ENCODE measurements at places on chromosomes 1 and 21.

GRCh38 chr1:203592730-203593129 lies 33.9 kb upstream of the ATP2B4 start:
- DNase-seq: no peak

GRCh38 chr1:28208818-28209441 lies 23.9 kb downstream of the DNAJC8 start:
- DNase-seq: peak; percentile 55

DNA sequence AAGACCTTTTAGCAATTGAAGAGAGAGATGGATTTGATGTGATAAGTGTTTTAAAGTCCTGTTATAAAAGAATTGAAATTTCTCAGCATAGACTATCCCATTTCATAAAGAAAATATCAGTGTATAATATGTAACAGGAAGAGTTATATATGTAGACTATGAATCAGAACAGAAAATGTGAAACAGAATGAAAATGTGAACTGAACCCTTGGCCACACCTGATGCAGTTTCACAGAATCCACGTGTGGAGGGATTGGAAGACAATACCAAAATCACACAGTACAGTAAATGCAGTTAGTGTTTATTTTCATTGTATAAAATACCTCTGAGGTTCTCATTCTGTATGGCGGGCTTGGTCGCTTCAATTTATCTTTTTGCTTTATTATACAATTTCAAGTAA lies 9.9 kb upstream of the SLAMF1 start:
- DNase-seq: no peak

GRCh38 chr1:23989263-23989662 lies 9.1 kb upstream of the SRSF10 start:
- no peak for DNase-seq

DNA sequence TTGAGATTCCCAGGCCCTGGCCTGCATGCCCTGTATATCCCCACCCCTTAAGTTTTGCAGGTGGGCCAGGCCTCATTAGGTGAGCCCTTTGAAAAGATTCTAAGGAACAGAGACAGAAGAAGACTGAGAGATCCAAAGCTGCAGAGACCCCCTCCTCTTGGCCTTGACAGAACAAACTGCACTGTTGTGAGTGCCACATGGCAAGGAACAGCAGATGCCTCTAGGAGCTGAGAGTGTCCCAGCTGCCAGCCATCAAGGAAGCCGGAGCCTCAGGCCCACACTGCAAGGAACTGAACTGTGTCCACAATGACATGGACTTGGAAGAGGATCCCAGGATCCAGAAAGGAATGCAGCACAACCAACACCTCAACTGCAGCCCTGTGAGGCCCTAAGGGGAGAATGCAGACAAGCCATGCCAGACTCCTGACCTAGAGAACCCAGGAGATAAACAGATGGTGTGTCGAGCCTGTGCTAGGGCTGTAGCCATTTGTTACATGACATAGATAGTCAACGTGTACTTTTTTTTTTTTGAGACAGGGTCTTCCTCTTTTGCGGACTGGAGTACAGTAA lies 182.7 kb downstream of the AJAP1 start:
- no peak for DNase-seq

- DNase-seq: no peak
Observed at GRCh38 chr1:1614954-1615255, 395 bp upstream of the MIB2 start.

GRCh38 chr1:217270101-217270500 lies 360.8 kb downstream of the GPATCH2 start:
- no peak for DNase-seq

DNA sequence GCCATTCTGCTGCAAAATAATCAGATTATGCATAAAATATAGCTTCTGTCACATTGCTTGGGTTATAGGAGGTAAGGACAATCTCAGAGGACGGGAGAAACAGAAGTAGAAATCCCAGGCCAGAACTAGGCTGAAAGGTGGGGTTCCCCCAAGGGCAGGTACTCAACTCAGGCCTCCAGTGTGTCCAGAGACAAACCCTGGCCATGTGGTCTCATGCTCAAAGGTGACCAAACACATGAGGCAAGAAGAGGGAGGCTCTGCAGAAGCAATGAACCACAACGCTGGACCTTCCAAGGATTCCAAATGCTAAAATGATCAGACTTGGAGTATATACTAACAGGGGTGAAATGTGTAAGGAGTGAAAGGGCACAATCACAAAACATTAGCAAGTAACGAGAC lies 103.8 kb downstream of the DMRTB1 start:
- DNase-seq: no peak

- no peak for DNase-seq
Observed at GRCh38 chr1:151518936-151519335, 7.7 kb downstream of the CGN start.

DNA sequence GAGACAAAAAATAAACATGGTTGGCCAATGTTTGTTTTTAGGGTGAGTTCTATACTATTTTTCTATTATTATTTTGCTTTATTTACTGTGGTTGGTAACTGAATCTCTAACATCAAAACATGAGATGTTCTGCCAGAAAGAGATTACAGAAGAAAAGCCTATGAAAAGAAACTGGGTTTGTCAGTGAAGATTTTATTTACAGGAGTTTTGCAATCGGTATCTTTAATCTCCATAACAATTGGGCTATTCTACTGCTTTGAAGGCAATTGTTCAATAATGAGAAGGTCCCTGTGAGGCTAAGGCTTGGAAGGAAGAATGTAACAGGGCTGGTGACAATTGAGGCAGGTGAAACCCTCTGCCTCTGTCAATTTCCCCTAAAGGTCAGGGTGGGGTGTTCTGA lies 155.5 kb downstream of the CLIC6 start:
- no peak for DNase-seq

GRCh38 chr1:160419838-160420169 lies 19.4 kb downstream of the VANGL2 start:
- peak; percentile 1 for DNase-seq

DNA sequence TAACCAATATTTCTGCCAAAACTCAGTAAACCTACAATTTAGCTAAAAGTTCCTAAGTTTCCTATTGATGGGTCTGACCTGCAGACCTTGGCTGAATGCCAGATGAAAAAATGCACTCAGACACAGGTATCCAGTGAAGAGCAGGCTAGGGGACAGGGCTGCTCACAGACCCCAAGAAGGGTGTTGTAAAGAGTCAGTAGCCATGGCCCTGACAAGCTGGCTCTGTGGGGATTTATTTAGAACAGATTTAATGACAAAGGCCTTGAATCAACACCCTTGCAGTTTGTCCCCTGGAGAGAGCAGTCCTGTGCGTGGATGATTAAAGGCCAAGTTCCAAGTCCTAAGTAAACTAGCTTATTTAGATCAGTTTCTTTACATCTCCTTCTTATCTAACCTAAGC lies 1243.2 kb upstream of the ADGRL4 start:
- no peak for DNase-seq

DNA sequence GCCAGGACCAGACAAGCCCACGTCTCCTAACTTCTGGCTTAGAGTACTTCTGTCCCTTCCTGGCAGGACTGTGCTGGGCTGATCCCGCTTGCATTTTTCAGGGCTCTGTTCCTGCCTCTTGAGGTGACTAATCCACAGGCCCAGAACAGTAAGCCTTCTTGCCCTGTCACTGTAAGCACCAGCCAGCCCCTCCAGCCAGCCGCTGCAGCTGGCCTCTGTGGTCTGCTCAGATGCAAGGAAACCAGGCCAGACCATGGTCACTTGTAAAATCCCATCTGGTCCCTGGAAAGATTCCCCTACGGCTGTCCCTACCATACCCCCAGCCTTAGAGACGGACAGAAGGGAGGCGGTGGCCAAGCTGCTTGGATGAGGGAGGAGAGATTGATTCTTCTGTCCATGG lies 74.2 kb downstream of the KIRREL1 start:
- no peak for DNase-seq

DNA sequence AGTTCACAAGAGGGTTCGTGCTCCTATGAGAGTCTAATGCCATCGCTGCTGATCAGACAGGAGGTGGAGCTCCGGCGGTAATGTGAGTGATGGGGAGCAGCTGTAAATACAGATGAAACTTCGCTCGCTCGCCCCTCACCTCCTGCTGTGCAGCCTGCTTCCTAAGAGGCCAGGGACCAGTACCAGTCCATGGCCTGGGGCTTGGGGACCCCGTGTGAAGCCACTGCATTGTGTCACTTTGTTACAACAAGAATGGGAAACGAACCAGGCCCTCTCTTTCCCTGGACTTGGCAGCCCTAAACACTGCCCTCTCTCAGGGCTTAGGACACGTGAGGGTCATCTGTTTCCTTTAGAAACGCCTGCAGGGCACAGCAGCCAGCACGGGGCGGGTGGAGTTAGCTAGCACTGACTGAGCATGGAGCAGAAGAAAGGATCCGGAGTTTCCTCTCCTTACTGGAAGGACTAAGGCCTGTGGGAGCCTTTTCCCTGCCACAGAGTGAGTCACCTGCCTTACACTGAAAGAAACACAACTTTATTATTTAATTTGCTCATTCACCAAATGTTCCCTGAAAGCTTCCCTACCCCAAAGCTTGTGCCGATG lies 185.2 kb upstream of the TMEM51 start:
- DNase-seq: no peak

DNA sequence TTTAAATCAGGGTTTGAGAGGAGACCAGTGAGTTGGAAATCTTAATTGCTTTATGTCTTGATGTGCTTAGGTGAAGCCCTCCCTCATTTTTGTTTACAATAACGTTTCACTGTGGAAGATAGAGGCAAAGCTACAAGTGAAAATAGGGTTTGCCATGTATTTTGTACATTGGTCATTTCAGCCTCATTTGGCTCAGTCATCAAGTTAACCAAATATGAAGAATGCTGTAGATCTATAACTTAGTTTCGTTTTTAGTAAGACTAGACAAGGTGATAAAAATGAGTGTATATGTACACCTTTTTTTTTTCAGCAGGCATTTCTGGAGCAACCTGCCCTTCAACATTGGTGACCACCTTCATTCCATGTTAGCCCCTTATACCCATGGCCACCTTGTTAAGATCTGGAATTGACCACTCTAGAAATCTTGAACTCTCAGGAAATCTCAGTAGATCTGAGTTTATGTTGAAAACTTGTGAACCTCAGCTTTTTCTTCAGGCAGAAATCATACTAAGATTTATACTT lies 2.9 kb downstream of the NFYC start:
- peak; percentile 26 for DNase-seq

- no peak for DNase-seq
Observed at GRCh38 chr1:207365063-207365462, 43.6 kb downstream of the CD55 start.

DNA sequence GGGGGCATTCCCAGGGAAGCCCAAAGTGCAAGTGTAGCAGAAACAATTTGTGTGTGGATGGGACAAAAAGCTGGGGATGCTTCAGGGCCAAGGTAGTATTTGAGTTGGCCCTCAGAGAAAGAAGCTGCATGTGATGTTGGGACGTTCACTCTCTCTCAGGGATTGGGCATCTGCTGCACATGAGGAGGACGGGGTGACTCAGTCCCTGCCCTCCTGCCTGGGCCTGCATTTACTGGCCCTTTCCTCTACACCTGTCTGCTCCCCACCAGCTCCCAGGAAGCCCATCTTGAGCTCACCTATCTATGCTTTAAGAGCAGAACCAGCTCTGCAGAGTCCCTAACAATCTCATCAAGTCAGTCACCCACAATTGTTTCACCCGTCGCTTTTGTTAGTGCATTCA lies 23.5 kb upstream of the MPZL1 start:
- no peak for DNase-seq

DNA sequence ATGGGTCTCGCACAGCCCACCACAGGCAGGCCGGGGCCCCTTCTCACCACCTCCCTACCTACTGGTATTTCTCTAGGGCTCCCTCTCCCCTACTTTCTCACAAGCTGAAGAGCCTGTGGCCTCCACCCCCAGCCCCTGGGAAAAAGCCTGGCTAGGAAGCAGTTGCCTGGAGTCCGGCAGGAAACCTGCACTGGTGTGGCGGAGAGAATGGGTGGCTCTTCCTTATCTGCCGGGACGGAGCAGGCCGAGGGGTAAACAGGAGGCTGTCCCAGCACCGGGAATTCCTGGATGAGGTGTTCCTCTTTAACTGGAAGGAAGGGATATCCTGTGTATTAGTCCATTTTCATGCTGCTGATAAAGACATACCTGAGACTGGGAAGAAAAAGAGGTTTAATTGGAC lies 125.8 kb downstream of the TLR5 start:
- no peak for DNase-seq

DNA sequence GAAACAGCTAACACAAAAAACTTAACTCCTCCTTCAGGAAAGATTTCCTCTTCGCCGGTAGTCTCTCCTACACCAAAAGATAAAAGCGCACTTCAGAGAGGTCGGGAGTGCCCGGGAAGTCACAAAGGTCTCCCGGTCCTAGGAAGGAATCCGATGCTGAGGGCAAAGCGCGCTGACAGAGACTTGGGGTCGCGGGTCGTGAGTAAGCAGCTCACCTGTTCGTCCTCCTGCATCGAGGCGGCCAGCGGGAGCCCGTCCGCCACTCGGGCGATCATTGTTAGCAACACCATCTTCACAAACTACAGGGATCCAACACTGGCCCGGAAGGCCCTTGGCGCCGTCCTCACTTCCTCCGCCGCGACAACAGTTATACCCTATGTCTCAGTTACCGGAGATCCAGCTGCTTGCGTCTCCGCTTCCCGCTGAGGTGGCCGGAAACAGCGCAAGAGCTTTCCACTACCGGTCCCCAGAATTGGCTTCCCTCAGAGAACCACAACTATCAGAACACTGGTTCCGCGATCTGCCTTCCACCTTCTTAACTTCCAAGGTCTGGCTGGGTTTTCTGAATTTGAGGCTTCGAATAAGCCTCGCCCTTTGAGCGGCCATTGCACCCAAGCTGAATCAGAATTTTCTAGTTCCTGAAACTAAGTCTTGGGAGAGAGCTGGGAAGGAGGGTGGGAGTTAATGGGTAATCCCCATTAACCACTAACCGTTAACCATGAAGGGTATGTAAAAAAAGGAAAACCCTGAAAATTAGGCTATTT lies at the start of gene SEC22B:
Gene SEC22B, minus strand, starts transcription at position 429 of the 764 bp plus-strand sequence. Its CDS starts 139 bp downstream, at position 290.
- peak; percentile 88 for DNase-seq

GRCh38 chr1:187999973-188000372 lies 1171.2 kb downstream of the PLA2G4A start:
- DNase-seq: no peak

GRCh38 chr1:152946248-152946647 lies 758 bp upstream of the SPRR5 start:
- DNase-seq: no peak

GRCh38 chr1:63651161-63651701 lies 58.0 kb downstream of the PGM1 start:
- DNase-seq: no peak

DNA sequence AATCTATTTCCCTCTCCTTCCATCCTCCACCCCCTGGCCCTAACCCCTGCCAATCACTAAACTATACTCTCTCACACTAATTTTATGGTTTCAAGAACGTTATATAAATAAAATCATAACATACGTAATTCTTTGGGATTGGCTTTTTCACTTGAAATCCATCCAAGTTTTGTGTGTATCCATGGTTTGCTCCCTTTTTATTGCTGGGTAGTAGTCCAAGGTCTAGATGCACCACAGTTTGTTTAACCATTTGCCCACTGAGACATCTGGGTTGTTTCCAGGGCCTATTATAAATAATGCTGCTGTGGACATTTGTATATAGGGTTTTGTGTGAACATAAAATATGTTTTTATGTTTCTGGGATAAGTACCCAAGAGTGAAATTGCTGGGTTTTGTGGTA lies 61.4 kb downstream of the TEX35 start:
- no peak for DNase-seq

- no peak for DNase-seq
Observed at GRCh38 chr21:42574234-42575027, 60.8 kb downstream of the SLC37A1 start.

GRCh38 chr1:54572542-54572850 lies 24.5 kb downstream of the ACOT11 start:
- no peak for DNase-seq

- no peak for DNase-seq
Observed at GRCh38 chr21:16258844-16259611, 529.2 kb downstream of the USP25 start.

Data from GM20000 (cell line).